ENCODE measurements at places on chromosomes 6 and 20.

DNA sequence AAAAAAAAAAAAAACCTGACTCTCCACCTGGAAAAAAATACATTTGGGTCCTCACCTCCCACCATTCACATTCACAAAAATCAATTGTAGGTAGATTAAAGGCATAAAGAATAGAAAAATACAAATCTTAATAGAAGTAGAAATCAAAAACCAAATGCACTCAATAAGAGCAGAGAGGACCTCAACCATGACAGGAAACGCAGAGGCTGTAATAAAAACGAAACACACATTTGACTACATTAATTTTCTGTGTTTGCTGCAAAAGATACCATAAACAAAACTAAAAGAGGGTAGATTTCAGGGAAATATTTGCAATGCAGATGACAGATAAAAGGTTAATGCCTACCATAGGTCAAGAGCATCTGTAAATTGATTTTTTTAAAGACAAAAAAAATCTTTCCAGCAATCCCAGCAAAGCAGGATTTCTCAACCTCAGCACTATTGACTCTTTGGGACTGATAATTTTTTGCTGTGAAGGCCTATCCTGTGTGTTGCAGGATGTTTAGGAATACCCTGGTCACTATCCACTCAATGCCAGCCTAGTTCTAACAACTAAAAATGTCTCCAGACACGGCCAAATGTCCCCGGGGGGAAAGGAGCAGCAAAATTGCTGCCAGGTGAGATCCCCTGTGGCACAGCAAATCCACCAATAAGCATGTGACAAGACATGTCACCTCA lies 9.1 kb downstream of the ETV7 start:
- DNase-seq = no peak

DNA sequence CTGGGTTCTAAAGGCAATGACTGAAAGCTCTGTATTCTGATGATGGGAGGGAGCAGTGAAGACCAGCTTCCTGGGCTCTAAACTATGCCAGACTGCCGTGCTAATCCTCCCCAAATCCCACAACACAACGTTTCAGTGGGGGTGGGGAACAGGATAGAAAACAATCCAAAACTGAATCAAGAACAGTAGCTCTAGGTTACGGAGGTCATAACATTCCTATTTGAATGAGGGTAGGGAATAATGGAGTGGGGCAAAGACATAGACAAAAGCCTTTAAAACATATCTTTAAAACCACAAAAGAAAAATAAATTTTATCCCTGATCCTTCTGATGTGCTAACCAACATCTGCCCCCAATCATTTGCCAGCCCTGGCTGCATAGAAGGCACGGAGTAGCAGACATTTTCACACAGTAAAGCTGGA lies 7.8 kb downstream of the USP49 start:
- peak; percentile 67 for DNase-seq

DNA sequence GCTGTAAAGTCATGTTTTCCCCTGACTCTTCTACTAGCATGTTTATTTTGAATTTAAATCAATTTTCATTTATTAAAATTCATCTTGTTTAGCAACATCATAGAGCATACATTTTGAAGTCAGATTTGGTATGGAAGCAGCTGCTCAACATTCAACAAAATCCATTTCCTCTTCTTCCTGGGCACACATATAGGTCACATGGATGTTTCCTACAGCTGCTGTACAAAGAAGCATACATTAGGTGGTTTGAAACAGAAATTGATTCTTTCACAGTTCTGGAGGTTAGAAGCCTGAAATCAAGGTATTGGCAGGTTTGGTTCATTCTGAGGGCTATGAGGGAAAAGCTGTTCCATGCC lies 495.2 kb downstream of the RFPL4B start:
- no peak for DNase-seq

- DNase-seq = peak; percentile 71
Measured at GRCh38 chr20:63253438-63254231, 628 bp downstream of the NKAIN4 start.

GRCh38 chr6:77650098-77650663 lies 2.7 kb upstream of the MEI4 start:
- DNase-seq = no peak

- DNase-seq = no peak
Measured at GRCh38 chr6:83490217-83490807, 22.0 kb upstream of the PRSS35 start.

- no peak for DNase-seq
Measured at GRCh38 chr20:53907968-53908751, 162.2 kb downstream of the BCAS1 start.

GRCh38 chr20:35893942-35894341 lies 60.4 kb downstream of the SCAND1 start:
- no peak for DNase-seq

- DNase-seq = no peak
Measured at GRCh38 chr6:20366082-20366830, 35.4 kb upstream of the E2F3 start.

DNA sequence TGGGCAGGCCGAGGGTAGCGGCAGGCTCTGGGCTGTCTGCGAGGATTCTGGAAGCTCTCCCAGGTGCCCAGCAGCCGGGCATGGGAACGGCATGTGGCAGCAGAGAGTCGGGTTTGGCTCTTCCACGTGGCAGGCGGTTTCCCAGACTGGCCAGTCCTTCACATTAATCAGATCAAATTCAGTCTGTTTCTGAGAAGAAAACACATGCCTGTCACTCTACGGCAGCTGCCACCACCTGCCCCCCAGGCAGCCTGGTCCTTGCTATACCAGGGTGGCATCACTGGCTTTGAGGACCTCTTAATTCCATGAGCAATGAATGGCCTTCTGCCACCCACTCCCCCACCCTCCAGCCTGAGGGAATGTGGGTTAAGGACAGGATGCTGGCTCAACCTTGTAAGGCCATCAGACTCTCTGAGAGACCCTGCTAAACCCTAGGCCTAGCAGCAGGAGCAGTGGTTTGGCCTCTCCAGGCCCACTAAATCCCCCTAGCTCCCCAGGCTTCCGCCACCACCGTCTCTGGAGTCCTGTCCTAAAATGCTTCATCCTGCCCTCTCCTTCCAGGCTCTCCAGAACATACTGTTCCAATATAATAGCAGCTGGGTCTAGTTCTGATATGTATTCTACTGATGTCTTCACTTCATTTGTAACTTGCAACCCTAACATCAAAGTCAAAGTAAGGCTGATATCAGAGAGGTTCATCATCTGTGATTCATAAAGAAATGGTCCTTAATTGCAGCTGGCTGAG lies 47.8 kb downstream of the PLCG1 start:
- DNase-seq = peak; percentile 18

DNA sequence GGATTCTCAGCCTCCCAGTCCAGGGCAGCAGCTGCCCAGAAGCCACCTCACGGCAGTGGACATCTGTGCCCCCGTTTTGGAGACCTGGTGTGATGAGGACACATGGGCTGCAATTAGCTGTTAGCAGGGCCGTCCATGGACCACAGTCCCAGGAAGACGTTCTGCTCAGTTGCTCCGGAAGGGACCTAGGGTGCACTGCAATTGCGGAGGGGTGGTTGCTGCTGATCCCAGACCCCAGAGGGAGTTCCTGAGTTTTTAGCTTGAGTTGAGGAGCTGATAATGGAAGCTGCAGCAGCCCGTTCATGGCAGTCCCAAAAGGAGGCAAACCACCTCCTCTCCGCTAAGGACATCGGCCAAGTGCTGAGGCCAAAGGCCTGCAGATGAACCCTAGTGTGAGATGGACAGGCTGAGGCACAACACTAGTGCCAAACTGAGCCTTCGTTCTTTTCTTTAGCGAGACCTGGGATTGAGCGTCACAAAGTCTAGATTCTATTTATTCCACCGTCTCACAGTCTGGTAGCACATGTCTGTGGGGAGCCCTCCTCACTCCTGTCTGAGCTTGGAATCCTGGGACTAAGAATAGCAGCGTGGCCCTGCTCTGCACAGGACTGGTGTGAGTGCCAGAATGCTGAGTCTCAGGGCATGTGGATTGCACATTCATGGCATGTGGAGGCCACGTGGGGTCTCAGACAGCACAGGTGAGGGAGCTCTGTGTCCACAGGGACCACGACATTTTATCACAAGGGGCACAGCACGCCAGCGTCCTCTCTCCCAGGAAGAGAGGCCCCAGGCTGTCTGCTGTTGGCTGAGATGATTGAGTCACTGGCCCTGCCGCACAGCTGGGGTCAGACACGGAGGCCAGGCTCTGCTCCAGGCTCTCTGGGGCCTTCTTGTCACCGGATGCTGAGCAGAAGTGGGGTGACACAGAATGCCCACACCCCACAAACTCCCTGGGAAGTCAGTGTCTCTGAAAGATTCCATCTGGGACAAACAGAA lies 113.4 kb downstream of the PSMB1 start:
- no peak for DNase-seq

GRCh38 chr6:6772751-6773150 lies 184.2 kb downstream of the LY86 start:
- peak; percentile 76 for DNase-seq

GRCh38 chr6:156029286-156029985 lies 573.8 kb upstream of the NOX3 start:
- DNase-seq = no peak

DNA sequence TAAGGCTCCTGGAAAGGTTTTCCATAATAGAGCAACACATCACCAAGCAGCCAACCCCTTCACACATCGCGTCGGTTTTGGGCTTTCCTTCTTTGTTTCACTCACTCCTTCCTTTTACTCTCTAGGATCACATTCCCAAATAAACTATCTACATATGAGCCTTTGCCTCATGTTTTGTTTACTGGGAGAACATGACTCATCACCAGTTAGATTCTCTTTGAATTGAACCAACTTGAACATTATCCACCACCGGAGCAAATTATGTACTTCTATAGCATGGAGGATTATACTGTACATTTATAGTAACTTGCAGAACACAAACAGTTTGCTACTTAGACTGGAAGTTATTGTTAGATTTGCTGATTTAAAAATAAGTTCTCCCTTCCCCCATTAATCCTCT lies 41.0 kb downstream of the SAMD5 start:
- DNase-seq = no peak

- DNase-seq = peak; percentile 54
Measured at GRCh38 chr6:113859349-113860180, 2.4 kb downstream of the MARCKS start.

DNA sequence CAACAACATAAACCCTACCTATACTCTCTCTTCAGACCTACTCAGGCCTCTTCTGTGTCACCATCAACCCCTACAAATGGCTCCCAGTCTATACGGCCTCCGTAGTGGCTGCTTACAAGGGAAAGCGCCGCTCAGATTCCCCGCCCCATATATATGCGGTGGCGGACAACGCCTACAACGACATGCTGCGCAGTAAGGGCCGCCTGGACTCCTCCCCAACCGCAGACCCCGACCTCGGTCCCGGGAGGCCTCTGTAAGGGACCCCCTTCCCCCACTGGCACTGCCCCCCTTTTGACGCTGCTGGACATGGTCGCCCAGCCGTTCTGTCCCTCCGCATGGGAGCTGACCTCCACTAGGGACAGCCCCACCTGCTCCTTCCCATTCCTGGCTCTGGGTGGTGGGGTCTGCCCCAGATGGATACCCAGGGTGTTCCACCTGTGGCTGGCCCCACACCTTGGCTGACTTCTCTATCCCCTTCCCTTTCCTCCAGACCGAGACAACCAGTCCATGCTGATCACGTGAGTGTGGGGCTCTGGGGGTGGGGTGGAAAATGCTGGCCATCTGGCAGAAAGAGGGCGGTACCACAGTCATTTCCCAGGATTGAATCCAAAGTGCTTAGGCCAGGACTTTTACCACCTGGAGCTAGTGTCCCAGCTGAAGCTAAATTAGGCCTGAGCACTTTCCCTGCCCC lies 25.0 kb downstream of the MYH7B start:
- peak; percentile 80 for DNase-seq

DNA sequence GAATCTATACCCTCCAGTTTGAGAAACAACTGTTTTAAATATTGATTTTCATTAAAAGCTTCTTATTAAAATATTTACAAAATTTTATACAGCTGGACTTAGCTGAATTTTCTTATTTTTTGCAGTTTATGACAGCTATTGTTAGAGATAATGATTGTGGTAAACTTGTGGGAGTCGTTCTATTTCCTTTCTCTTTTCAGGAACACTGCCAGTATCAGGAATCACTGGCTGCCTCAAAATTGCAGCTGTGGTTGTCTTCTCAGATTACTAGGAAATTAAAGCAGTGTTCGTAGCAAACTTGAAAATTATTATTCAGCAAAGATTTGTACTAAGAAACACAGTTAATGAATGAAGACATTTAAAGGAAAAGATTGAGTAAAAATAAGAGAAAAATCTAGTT lies 311.0 kb downstream of the CENPW start:
- DNase-seq = no peak

DNA sequence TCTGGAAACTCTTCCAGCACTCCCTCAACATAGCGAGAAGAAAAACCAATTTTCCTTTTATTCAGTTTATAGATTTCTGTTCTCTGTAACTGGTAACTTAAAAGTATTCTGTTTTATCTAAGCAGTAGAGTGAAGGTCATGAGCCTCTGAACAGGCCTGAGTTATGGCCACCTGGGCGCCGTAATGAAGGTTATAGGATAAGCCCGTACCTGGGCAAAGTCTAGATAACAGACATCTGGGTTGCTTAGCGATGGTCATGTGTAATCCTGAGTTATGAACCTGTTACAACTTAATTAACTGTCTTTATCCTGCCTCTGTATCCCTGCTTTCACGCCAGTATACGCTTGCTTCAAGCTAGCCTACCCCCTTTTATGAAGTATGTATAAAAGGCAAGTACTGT lies 13.0 kb upstream of the FAM217A start:
- no peak for DNase-seq

GRCh38 chr6:2876210-2877056 lies 26.7 kb downstream of the SERPINB9 start:
- DNase-seq = no peak

DNA sequence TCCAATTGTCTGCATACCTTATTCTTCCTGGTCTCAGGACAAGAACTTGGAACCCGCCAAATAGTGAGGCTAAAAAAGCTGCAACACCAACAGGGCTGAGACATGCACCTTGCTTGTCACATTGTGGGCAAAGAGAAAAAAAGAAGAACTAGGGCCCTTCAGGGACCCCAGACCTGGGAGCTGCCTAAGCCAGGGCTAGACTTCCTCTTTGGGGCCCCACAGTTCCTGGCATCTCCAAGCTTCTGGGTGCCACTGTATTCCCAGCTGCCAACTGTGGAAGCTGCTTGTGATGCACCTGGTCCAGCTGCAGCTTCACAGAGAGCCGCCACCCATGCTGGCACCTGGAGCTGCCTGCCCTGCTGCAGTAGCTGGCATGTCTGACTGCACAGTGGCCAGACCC lies 370.6 kb downstream of the CD83 start:
- DNase-seq = no peak

DNA sequence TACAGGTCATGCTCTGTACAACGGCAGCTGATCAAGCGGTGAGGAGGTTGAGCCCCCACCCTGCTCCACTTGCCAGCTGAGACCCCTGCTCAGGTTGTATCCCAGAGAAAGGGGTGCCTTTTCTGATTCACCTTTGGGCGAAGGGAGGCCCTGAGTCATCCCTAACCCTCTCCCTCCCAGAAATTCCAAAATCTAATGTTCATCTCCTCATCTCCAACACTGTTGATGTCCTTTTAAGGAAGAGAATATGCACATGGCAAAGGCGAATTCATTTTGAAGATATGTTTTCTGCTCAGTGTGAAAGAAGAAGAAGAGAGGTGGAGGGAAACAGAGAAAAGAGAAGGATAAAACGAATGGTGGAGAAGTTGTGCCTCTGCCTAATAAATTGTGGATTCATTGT lies 120.5 kb downstream of the SCML4 start:
- no peak for DNase-seq

- no peak for DNase-seq
Measured at GRCh38 chr6:89356642-89357170, 4.2 kb upstream of the UBE2J1 start.

All from D341Med (cell line).